Stimulated activated CD4-positive, alpha-beta T cell treated with anti-CD3 and anti-CD28 coated beads, Interleukin-2, amount 100 ng/mL, for 4 hours (primary cell): ENCODE measurements at places on chromosomes 2 and 18.

DNA sequence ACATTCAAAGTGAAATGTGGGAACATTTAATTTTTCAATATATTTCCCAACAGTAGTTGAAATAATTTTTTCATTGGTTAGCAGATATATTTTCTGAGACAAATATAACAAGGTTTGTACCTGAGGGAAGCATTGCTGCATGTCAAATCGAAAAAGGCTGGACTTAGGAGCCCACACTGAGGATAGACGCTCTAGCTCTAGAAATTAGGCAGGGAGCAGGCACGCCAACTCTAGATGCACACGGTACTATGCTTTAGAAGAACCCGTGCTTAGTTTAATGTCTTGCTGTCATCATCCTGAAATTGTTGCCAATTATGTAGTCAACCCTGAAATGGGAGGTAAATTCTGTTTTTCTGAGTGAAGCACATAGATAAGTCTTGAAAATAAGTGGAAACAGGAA, 731.1 kb upstream of the ZNF804A start:
- no peak for DNase-seq

DNA sequence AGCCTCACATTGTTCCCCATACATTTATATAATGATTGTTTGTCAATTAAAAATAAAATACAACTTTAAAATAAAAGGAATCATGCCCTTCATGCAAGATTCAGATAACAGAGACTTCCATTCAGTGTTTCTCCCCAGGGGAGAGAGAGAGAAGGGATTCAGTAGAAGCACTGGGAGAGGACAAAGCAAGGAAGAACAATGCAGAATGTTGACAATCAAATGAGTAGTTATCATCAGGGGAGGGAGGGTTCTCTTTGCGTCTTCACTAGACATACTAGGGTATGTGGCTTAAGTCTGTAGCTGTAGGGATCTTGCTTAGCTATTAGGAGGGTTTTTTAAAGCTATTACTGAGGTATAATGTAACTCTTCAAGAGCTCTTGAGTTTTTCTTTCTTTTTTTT, 30.7 kb downstream of the FSHR start:
- no peak for DNase-seq

- DNase-seq = no peak
Measured at GRCh38 chr18:25422230-25422629, 70.3 kb upstream of the ZNF521 start.

DNA sequence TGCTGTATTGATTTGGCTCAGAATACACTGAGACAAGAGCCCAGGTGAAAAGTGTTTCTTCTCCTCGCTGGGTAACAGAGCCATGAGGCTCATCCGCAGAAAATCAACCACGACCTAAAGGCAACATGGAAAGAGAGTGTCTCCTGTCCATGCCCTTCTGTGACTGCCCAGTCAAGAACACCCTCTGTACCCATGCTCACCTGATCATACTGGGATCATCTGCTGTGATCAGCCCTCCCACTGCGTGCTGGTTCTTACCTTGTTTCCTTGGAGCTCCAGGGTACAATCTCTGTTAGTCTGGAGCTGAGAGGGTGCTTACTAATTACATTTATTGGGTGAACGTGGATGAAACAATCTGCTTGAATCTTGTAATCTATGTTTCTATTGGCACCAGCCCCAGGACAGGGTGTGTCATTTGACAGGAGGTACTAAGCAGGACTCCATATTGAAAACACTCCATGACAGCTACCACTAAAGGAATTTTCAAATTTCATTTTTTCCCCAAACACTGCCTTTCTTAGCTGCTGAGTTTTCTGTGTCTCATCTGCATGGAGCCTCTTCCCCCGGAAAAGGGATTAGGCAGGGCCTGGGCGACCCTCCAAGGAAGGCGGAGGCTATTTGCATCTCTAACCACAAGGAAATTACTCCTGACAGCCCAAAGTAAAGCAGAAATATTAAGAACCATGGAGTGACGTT, 39.7 kb upstream of the GRP start:
- no peak for DNase-seq

GRCh38 chr2:11457935-11458334, 8.0 kb downstream of the E2F6 start:
- no peak for DNase-seq

DNA sequence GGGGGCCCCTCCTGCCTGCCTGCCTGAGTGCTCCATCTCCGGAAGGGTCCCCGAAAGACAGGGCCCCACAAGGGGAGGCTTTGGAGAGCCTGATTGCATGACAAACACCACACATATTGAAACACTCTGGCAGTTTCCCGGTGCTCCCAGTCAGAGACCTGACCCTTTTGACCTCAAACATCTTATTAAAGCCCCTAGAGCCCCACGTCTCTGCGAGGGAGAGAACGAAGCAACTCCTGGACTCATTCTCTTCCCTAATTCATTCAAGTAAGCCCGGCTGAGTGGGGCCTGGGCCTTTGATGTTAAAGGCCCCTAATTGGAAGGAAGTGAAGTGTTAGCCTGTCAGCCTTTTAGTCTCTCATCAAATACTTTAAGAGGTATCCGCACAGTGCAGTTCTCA, 335.6 kb downstream of the CYRIA start:
- no peak for DNase-seq

GRCh38 chr2:55804535-55804934, 110.9 kb upstream of the PNPT1 start:
- no peak for DNase-seq

DNA sequence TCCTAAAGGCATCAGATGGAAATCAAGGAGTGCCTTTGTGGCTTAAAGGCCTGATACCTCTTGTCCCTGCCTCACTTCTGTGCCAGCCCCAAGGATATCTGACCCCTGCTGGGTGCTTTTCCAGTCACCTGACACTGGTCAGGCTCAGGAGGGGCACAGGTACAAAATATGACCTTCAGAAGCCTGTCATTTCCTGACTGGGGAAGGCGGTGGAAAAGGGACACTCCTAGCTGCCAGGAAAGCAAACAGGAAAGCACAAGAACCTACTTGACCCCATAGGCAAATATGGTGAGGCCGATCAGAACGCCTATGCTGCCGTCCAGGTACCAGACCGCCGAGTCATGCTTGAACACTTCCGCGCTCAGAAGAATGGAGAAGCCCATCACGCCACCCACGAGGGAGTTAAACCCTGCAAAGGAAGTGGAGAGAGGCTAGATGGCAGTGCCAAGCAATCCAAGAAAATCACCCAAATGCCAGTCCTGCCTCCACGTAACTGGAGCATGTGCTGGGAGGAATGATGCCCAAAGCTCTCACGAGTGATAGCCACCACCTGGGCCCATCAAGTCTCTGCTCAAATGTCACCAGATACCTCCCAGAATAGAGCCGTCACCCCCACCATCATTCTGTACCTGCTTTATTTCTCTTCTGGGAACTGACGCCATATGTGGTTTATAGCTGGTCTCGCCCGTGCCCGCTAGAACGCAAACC, 204.0 kb downstream of the MGAT5 start:
- no peak for DNase-seq

GRCh38 chr2:20213651-20214565, 11.0 kb downstream of the SDC1 start:
- no peak for DNase-seq

GRCh38 chr2:54632733-54633692, 90.4 kb upstream of the EML6 start:
- DNase-seq = no peak

- no peak for DNase-seq
Measured at GRCh38 chr2:67374949-67375348, 22.2 kb upstream of the ETAA1 start.

DNA sequence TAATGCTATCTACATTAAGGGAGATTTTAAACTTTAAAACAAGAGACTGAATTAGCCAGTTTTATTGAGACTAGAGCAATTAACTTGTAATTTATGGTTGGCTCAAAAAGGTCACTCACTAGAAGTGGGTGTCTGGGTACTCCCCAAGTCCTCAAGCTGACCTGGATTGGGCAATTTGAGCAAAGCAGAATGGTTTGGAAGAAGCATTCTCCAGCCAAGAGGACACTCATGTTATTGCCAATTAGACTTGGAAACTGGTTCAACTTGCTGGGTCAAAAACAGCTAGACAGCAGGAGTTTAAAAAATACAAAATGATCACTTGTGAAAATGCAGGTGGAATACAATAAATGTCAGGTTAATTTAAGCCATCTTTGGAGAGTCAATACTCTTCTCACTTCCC, 29.5 kb upstream of the MYO1B start:
- DNase-seq = no peak

DNA sequence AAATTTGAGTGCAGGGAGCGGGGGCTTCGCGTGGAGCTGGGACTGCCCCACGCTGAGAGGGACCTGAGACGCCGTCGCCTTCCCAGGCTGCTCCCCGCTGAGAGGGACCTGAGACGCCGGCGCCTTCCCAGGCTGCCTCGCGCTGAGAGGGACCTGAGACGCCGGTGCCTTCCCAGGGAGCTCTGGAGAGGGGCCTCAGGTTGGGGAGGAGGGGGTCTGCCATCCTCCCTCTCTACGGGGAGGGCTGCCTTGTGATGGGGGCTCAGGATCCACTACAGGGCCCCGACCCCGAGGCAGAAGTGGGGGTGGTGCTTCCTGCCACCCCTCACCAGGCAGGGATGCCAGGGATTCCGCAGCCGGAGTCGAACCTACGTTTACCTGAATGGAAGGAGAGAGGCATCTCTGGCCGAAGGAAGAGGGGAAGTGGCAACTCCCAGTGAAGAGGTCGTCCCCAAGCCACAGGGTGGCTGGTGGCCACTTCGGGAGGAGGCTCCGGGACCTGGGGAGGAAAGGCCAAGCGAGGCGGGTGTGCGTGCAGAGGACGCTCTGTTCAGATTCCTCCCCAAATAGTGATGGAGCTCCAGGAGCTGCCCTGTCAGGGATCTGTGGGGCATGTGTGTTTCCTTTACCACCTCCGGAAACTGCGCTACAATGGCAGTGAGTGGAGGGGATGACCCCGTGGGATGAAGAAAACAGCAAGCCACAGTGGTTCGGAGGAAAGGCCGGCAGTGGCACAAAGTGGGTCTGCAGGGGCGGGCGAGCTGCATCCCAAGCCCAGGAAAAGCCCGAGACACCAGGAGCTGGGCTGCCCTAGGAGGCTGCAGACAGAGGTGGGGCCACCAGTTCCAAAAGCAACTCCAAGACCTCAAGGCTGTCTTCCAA, 108.2 kb upstream of the CTDP1 start:
- DNase-seq = no peak

GRCh38 chr2:108971661-108972566, 17.1 kb downstream of the EDAR start:
- DNase-seq = no peak

DNA sequence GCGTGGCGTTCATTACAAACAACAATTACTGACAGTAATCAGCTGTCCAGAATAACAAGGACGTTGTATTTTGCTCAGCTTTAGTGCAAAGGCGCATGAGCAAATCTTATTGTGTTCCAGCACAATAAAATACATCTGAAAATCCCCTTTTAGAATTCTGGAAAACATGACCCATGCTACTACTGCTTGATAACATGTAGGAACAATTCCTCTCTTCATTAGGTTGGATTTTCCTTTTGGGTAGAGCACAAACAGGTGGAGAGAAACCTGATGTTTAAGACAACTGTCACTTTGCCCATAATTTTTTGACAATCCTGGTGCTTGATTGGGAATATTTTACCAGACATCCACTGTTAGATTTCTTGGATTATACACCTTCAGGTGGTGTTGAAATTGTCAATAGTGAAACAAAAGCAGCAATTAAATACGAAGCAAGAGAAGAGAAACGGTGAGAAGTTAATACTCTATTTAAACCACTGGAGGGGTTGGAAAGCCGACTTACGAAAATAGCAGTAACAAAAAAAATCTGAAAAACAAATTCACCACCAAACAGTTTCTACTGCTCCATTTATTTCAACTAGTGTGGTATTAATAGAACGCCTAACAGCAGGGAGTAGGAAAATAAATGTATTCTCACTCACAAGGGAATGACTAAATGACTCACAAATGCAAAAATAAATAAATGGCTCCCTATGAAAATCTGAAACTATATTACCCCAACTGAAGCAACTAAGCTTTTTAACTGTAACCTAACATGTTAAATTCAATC, 102.7 kb downstream of the CPO start:
- DNase-seq = no peak

DNA sequence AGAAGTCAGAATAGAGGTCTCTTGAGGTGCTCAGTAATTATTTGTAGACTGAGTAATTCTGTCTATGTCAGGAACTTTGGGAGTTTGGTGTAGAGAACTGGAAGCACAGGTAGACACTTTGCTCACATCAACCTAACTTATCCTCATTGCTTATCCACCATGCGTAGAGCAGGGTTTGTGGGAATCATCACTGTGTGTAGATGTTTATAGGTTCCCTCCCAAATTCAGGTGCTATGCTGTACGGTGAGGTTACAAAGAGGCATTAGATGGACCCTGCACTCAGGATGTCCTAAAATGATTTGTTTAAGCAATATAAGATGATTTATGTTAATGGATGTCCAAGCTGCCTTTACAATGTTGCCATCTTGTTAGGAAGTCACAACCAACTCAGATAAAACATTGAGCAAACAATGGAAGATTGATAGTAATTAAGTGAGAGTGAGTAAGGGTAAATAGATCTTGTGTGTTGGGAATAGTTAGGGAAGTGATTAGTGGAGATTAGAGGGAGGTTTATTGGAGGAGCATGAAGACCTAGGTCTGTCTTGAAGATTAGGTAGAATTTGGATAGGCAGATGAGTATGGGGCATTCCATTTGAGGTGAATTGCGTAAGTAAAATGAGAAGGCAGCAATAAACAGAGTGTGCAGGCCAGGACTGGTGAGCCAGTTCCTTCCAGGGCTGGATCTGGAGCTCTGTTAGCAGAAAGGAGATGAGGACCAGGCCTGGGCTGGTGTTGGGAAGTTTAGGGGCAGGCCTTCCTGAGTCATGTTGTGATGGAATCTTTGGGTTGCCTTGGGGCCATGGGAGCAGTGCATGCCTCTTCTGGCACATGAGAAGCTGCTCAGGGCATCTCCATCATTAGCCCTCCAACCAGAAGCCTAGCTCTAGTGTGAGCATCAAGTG, 12.1 kb downstream of the EPAS1 start:
- DNase-seq = no peak

DNA sequence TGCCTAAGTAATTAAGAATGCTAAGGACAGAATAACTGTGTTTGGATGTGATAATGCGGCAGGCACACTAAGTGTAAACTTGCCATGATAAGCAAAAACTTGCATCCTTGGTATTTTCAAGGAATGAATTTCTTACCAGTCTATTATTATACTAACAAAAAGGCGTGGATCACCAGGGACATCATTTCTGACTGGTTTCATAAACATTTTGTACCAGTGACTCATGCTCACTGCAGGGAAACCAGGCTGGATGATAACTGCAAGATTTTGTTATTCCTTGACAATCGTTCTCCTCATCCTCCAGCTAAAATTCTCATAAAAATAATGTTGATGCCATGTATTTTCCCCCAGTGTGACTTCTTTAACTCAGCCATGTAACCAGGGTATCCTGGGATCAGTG, 289.5 kb downstream of the CDCA7 start:
- DNase-seq = no peak

DNA sequence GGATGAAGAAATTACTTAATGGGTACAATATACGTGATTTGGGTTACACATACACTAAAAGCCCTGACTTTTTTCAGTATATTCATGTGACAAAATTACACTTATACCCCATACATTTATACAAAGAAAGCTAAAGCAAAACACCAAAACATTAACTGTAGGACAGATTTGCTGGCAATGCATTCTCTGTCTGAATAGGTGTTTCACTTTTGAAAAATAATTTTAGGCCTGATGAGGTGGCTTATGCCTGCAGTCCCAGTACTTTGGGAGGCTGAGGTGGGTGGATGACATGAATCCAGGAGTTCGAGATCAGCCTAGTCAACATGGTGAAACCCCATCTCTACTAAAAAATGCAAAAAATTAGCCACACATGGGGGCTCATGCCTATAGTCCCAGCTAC, 301.5 kb upstream of the FAM98A start:
- DNase-seq = no peak

GRCh38 chr18:48840491-48840877, 110.3 kb downstream of the SMAD7 start:
- no peak for DNase-seq
